ENCODE measurements at places on chromosomes 13 and 19. TPM values are rescaled to one million over a fixed set of nuclear protein-coding genes. Genes with fewer than 3 reads are reported as not detected.

DNA sequence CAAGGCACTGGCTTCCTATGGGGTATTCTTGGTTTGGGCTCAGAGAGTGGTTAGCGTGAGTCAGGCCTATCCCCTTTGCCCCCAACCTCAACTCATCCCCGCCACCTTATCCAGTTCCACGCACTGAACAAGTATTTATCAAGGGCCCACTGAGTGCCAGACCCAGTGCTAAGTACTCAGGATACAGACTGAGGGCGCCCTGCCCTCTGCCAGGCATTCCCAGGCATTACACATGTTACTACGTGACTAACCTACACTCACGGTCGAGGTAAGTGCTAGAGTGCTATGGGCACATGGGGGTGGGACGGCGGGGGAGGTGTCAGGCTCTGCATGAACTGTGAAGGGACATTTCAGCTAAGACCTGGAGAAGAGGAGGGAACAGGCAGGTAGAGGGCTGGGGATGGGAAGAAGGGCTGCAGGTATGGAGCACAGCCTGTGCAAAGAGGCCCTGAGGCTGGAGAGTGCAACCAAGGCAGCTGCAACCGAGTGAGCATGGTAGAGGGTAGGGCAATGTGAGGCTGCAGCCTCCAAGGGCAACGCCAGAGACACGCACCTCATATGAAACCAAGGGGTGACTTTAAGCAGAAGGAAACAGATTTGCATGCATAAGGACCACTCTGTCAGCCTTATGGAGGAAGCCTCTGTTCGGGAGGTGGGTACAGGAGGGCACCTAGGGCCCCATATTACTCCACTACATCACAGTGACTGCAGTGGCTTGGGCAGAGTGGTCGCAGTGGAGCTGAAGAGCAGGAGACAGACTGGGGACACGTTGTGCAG lies 22.5 kb downstream of the DHRS12 start:
- no peak for DNase-seq

GRCh38 chr13:110880627-110881026 lies 34.2 kb downstream of the ANKRD10 start:
- no peak for DNase-seq

- no peak for DNase-seq
Measured at GRCh38 chr19:17160908-17161307, 54.2 kb upstream of the USE1 start.

Gene C19orf81
- total RNA-seq: 0.63 TPM

DNA sequence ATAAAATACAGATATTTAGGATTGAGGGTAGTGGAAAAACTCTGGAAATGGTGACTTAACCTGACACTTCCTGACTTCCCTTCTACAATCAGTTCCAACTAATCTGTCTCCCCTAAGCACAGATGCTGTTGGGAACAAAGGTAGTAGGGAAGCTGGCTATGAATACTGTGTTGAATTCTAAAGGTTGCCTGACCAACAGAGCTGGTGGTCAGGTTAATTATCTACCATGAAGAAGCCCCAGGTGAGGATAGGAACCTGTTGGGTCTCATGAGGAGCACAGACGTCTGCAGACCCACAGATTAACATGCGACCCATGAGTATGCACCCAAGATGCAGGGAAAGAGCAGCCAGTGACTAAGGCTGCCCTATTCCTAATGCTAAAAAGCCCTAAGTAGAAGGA lies 172.3 kb downstream of the DIAPH3 start:
- no peak for DNase-seq

Gene ANO8
- 2.0 TPM for total RNA-seq

GRCh38 chr19:42099336-42099925 lies 23.5 kb downstream of the ZNF574 start:
- no peak for DNase-seq

GRCh38 chr13:39363382-39363772 lies 239.6 kb downstream of the LHFPL6 start:
- no peak for DNase-seq

Gene TMEM86B
- 1.1 TPM for total RNA-seq

GRCh38 chr19:13597640-13598039 lies 91.4 kb upstream of the CACNA1A start:
- DNase-seq: peak; percentile 20

DNA sequence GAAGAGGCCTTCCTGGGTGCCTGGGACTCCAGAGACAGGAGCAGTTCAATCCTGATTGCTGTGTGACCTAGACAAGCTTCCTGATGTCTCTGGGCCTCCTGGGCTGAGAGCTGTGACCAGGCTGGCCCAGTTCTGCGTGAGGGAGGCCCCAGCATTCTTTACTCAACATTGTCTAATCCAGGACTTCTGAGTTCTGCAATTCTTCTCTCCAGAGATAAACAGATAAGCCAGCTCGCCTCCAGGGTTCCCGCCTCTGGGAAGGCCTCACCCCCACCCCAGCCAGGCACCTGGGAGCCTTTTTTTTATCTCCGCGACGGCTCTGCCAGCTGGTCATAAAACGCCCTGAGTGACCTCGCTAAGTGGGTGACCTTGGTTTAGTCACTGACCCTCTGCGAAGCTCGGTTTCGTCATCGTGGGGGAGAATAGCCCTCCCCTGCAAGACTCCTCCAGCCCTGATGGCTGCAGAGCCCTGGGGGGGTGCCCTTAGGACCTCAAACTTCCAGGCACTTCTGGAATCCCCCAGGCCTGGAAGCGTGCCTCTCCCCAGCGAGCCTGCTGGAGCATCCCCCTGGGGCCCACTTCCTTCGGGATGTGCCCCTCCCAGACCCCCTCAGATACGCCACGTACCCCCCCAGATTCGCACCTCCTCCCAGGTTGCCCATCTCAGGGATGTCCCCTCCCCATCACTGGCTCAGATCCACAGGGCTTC lies 1.9 kb downstream of the SULT2B1 start:
- DNase-seq: no peak

DNA sequence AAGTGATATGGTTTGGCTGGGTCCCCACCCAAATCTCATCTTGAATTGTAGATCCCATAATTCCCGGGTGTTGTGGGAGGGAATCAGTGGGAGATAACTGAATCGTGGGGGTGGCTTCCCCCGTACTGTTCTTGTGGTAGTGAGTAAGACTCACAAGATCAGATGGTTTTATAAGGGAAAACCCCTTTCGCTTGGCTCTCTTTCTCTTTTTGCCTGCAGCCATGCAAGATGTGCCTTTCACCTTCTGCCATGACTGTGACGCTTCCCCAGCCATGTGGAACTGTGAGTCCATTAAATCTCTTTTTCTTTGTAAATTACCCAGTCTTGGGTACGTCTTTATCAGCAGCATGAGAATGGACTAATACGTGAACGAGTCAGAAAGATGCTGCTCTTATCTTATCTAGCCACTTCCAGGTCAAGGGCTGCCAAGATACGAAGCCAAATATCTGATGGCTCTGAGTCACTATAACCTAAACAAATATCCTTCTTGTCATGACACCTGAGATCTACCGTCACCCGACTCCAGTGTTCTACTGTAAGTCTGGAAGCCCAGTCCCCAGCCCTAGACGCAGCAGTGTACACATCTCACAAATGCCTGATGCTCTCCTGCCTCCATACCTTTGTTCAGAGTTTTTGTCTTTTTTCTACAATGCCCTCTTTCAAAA lies 45.9 kb downstream of the SLC15A1 start:
- no peak for DNase-seq

Gene MED26
- total RNA-seq: 5.8 TPM

GRCh38 chr19:41612483-41612882 lies 14.4 kb downstream of the CEACAM4 start:
- no peak for DNase-seq

DNA sequence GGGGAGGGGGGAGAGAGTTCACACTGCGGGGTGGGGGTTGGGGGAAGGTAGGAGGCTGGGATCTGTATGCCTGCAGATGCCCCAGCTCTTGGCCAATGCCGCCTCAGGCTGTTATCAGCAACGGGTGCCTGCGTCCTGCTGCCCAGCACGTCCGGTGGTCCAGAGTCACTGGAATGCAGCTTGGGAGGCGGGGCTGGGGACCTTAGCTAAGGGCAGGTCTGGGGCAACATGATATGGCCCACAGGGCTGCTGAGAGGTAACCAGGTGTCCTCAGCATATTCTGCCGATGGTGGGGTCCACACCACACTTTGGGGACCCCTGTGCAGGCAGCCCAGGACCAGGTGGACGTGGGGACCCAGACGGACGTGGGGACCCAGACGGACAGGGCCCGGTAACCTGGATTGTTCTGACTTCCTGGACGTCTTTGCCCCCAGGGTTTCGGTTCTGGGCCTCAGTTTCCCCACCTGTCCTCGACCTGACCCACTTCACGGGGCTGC lies 668 bp upstream of the ARHGAP45 start:
- no peak for DNase-seq

Gene SRRM5
- not detected for total RNA-seq

DNA sequence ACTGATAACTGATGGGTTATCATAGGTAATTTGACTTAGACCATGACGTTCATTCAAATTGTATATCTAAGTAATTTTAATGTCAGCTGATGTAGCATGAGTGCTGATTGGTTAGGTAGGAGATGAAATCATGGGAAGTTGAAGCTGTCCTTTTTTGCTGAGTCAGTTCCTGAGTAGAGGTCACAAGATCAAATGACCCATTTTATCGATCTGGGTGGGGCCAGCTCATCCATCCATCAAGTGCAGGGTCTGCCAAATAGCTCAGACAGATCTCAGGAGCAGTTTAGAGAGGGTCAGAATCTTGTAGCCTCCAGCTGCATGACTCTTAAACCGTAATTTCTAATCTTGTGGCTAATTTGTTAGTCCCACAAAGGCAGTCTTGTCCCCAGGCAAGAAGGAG lies 35.3 kb upstream of the CD177 start:
- no peak for DNase-seq

Gene DEDD2
- 29.1 TPM for total RNA-seq

GRCh38 chr13:60229708-60230272 lies 66.1 kb upstream of the DIAPH3 start:
- DNase-seq: no peak

Gene TCF3
- 150 TPM for total RNA-seq

Gene CYP4F12
- not detected for total RNA-seq

DNA sequence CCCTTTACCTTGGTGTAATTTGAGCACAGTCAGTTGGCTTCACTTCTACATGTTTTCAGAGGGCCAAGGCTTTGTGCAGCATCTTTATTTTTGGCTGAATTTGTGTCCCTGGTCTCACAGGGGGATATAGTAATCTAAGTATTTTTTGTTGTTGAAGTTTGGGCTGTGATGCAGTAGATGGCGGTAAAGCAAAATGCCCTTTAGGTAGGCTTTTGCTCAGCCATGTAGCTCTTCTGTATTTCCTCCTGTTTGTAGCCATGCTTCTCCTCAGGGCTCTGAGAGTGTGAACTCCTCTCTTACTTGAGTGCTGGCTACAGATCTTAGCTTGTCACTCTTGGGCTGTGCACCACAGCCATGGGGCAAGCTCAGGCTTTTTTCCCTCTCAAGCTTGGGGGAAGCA lies 328.6 kb downstream of the SLITRK5 start:
- no peak for DNase-seq

DNA sequence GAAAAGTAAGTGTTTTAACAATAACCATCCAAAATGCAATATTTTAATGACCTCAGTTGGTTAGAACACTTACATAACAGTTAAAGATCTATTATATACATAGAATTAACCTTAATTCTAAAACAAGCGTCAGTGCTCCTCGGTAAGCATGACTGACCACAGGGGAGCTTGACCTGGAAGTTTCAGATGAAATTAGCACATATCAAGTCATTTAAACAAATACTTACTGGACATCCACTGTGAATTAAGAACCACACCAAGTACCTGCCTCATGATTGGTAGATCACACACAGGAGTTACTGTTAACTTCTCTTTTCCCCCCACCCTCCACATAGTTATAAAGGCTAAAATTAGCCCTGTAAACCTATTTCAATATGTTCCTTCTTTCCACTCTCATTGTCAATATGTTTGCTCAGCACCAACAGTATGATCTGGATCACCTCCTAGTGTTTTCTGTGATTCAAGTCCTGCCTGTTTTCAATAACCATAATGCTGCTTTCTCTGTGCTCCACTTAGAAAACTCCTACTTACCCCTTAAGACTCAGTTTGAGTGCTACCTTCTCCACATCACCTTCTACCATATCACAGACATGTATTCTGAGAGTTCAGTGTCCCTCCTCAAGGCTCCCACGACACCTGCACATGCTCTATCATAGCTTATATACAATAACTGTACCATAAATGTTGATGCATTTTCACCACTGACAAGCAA lies 209.0 kb downstream of the VWA8 start:
- DNase-seq: no peak

Gene ZNF8
- 3.8 TPM for total RNA-seq

GRCh38 chr13:85529218-85529594 lies 270.0 kb downstream of the SLITRK6 start:
- no peak for DNase-seq

DNA sequence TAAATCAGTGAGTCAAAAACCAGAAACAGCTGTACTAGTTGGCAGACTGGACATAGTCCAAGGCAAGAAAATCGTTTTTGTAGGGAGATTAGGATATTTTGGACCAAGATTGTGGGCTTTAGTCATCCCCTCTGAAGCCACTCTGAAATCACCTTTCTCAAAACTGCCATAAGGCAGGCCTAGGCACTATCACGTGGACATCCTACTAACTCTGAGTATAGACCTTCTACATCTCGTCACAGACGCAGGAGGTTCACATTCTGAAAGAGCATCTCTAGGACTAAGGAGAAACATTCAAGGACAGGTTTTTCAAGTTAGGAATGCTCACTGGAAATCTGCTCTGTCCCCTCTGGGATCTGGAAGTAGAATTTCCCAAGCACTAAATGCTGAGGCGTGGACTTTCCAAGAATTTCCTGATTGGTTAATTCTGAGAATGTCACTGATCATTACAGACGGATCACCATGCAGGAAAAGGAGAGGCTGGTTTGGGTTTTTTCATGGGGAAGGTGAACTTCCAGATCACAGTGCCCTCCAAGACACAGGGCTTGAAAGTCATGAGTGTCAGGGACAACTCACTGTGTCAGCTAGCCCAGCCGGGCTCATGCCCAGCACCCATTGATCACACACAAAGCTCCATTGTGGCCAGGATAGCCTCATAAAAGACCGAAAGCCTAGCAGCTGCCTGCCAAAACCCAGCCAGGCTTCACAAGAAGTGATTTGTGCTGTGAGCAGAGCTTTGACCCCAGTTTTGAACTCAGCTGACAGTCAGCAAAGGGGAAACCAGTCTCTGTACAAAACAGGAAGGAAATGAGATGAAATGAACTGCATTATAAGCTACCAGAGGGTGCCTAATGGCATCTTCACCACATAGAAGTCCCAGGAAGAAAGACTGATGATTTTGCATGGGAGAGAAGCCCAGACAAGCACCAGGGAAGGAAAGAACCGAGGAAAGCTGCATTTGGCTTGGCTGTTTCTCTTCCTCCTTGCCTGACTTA lies 2.7 kb upstream of the RUBCNL start:
- no peak for DNase-seq

- DNase-seq: no peak
Measured at GRCh38 chr19:31838163-31838815, 489.1 kb upstream of the TSHZ3 start.
